ENCODE measurements at places on chromosomes 2 and 18. TPM values are rescaled to one million over a fixed set of nuclear protein-coding genes. Genes with fewer than 3 reads are reported as not detected.

Gene HOXD12
- not detected for total RNA-seq

Gene KLHL14
- 3.3 TPM for total RNA-seq

Gene PROKR1
- total RNA-seq = not detected

Gene IL36G
- total RNA-seq = not detected

All from mesangial cell (primary cell).